ENCODE measurements at places on chromosomes 13 and 19.
A peak's percentile ranks its signal among the peaks of the same experiment; 100 is the strongest.

- DNase-seq = no peak
These were observed 27.3 kb upstream of the ZNF254 start for GRCh38 chr19:24059563-24060295.

DNA sequence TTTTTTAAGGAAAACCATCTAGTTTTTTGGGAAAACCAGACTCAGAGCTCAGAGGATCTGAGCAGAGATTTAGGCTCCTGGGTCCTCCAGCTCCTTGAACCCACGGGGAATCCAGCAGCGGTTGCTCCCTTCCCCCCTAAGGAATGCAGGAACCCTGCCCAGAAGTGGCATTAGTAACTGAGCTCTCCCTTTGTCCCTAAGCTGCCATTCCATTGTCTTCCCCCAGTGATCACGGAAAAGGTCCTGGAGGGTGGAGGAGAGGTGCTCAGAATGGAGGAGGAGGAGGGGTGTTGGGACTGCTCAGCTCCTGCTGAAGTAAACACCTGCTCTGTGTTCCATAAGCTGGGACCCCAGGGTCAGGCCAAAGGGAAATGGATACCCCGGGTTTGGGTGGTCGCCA lies 16.8 kb upstream of the OR1M1 start:
- DNase-seq = no peak

DNA sequence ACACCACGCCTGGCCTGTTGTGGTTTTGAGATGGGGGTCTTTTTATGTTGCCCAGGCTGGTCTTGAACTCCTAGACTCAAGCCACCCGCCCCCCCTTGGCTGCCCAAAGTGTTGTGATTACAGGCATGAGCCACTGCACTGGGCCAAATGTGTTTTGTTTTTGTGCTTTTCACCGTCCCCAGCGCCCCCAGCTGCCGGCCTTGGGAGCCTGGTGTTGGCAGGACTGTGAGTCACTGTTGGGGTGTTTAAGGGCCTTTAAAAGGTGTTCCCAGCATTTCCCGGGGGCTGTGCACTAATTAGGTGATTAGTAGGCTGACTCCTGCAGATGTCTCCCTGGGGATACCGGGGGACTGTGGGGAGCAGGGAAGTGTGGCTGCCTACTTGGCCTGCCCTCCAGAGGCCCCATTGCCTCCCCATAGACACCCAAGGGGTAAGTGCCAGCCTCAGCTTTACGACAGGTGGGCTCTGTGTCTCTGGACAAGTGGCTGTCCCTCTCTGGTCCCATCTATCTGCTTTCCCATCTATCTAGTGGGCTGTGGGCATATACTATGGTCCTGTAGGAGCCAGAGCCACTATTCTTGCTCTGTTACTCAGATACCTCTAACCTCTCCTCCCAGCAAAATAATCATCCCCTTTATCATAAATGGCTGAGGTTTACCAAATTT lies 11.8 kb upstream of the TLE5 start:
- DNase-seq = no peak

- DNase-seq = no peak
These were observed 484.2 kb upstream of the SLITRK1 start for GRCh38 chr13:84366506-84366905.

DNA sequence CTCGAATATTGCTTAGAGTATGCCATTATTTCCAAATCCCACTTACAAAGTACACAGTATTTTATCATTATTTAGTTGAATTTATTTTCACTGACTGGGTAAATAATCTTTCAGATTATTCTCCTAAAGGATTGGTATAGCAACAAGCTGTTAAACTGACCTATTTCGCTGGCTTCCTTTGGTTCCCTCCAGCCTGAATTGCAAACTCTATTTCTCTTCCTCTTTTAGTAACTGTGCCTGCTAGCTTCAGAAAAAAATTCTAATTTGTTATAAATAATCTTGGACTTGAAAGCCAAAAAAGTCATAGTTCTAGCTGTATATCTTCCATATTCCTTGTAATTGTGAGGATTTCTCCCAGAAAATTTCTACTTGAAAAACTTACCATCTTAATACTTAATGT lies 15.0 kb upstream of the CCNA1 start:
- no peak for DNase-seq

- DNase-seq = peak; percentile 59
These were observed 195.5 kb downstream of the RGCC start for GRCh38 chr13:41652735-41653361.

DNA sequence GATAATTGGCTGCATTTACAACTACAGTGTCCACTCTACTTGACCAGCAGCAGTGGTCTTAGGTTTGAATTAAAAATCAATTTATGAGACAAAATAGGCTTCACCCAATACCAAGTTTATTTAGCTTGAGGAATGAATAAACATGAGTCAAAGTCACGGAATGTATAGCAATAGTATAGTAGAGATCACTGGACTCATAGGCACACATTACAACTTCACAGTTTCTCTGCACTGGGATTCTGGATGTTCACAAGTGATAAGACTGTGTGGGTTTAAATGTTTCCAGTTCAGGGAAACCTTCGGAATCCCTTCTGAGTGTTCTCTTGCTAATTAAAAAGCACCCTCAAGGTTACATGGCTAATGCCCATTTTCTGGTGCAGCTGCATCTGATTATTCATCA lies 1064.9 kb downstream of the SLITRK5 start:
- no peak for DNase-seq

DNA sequence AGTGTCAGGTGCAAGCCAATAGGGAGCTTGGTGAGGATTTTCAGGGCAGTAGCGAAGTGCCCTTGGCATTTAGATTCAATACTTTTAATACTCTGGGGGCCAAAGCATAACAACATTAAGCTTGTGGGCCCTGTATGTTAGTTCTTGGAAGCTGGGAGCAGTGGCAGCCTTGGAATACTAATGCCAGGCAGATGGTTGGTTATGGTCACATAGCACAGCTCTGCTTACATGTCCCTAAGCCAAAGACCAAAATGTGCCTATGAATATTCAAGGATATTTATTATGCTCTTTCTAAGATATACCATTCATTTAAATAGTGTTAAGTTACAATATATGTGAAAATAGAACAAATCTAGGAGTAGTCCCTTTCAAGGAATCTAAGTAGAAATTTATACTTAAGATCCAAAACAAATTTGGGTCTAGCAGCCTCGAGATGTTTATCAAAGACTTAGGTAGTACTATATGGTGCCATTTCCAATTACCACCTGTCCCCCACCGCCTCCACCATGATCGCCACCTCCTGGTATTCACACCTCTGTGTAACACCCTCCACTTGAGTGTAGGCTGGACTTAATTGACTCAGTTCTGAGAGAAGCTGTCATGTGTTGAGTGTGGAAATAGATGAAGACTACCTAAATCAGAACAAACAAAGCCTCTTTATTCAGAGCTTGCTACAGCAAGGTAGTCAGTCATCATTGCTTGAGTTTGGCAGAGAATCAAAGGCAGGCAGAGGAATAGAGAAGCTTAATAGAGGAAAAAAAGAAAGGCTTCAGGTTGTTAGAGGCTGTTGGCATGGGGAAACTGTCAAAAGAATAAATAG lies 261.0 kb downstream of the GPC5 start:
- no peak for DNase-seq

- DNase-seq = no peak
These were observed 78.8 kb upstream of the TPP2 start for GRCh38 chr13:102517959-102518358.

GRCh38 chr19:19276851-19277250 lies 3.8 kb upstream of the TM6SF2 start:
- no peak for DNase-seq

DNA sequence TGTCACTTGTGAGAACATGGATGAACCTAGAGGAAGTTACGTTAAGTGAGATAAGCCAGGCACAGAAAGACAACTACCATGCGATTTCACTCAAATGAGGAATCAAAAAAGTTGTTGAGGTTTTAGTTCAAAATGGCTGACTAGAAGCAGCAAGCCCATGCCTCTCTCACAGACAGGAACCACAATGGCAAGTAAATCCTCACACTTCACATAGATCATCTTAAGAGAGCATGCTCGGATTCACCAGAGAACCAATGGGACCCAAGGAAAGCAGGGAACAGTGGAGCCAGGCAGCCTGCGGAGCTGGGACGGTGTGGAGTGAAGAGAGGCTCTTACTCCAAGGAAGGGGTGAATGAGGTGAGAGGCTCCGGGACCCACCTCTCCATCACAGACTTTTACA lies 581.0 kb downstream of the UQCRFS1 start:
- DNase-seq = peak; percentile 70

DNA sequence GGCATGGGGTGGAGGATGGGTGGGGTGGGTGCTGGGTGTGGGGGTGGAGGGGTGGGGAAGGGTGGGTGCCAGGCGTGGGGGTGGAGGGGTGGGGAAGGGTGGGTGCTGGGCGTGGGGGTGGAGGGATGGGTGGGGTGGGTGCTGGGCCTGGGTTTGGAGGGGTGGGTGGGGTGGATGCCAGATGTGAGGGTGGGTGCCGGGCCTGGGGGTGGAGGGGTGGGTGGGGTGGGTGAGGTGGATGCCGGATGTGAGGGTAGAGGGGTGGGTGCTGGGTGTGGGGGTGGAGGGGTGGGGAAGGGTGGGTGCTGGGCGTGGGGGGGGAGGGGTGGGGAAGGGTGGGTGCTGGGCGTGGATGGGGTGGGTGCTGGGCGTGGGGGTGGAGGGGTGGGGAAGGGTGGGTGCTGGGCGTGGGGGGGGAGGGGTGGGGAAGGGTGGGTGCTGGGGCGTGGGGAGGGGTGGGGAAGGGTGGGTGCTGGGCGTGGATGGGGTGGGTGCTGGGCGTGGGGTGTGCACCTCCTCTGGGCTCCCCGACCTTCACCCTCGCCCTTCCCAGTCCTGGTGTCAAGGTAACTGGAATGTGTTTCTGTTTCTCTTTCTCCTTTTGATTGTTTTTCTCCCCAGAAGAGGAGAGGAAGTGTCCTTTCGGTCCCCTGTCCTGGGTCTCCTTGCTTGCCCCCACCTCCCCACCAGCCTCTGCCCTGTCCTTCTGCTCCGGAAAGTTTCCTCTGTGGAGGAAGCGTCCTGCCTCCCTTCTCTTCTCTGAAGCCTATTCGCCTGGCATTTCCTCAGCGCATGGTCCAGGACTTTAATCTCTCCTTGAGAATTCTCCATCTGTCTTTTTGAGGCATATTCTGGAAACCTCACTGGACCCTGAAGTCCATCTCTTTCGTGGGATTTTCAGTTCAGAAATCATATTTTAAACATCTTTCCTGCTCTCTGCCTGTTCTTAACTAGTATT lies 22.9 kb upstream of the CFAP97D2 start:
- no peak for DNase-seq

DNA sequence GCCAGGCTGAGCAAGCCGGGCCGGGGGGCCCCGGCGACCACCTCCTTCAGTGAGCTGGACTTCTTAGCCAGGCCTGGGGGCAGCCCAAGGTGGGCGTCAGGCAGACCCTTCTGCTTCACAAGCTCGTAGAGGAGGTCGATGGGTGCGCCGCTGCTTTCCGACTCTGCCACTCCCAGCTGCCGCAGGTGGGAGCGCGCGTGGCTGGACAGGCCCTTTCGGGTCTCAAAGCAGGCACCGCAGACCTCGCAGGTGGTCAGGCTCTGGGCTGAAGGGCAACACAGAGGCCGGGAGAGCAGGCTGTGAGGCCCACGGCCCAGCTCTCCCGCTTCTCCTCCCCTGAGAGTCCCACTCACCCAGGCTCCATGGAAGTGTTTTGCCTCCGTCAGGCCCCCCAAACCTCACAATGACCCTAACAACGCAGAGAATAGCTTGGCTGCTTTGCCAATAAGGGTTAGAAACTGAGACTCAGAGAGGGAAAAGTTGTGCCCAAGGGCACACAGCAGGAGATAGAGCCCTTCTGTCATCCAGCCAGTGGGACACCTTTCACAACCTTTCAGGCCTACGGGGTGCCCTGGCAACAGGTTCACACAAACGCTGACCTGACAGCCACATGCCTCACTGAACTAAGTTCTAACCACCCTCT lies 11.2 kb upstream of the AKAP8L start:
- no peak for DNase-seq

DNA sequence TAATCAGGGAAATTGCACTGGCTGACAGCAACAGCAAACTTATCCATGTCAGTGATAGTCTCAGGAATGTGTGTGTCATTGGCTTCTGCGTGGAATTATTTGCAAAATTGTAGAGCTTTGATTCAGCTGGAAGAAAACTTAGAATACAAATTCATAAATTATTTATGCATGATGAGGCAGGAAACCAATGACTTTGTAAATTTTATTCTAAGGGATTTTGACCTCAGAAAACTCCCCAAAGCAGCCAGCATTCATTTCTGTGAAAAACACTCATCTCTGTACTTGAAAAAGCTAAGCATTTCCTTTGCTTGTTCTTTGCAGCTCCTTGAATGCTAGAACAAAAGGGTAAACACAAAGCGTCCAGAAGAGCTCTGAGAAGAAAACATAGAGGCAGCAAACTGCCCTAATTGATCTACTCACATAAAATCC lies 162.4 kb downstream of the DCT start:
- no peak for DNase-seq

GRCh38 chr13:20301403-20302071 lies 69.4 kb upstream of the GJB6 start:
- no peak for DNase-seq

- no peak for DNase-seq
These were observed 39.1 kb downstream of the F2RL3 start for GRCh38 chr19:16927883-16928282.

GRCh38 chr13:37595162-37595561 lies 3.4 kb downstream of the POSTN start:
- DNase-seq = no peak

All from Jurkat, Clone E6-1 (cell line).